ENCODE measurements at places on chromosomes 6 and 20.
A peak's percentile ranks its signal among the peaks of the same experiment; 100 is the strongest.

GRCh38 chr6:110617057-110617456, 140.6 kb upstream of the SLC22A16 start:
- no peak for DNase-seq

DNA sequence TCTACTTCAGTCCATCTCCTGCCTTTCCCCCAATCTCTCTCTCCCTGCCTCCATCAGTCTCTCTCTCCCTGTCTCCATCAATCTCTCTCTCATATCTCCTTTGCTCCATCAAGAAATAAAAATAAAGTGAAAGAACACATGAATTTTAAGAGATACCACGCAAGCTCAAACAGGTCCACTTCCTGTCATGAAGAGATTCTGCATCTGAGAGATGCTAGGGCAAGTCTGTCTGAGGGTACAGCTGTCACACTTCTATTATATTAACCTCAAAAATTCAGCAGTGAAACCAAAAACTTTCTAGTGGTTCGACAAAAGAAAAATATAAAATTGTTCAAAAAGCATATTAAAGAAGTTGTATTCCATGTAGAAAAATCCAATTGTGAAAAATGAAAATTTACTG, 296.8 kb upstream of the RSPO3 start:
- DNase-seq = no peak

GRCh38 chr20:50293284-50294139, 102.9 kb downstream of the CEBPB start:
- no peak for DNase-seq

GRCh38 chr6:47701363-47701762, 3.0 kb downstream of the ADGRF4 start:
- no peak for DNase-seq

GRCh38 chr6:119499797-119500196, 150.2 kb upstream of the MAN1A1 start:
- no peak for DNase-seq

DNA sequence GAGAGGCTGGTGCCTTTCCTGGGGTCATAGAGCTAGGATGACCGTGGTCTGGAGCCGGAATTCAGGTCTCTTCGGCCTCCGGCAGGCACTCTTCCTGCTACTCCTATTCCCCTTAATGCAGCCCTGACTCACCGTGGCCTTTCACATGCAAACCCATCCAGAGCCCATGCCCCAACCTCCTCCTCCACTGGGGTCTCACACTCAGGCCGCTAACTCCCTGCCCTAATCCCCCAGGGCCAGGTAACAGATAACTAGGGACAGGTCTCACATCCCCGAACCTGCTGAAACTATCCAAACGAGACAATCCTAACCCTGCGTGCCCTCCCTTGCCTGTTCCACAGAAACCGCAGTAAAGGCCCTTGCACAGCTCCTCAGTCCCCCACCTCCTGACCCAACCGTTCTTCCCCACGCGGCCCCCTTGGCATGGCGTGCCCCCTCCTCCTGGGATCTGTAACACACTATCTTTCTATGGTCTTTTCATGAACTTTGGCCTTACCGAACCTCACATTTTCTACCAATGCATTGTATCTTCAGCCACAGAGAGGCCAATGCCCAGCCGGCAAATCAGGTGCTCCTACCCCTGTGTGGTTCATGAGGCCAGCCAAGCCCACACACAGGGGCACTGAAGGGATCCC, 245.4 kb upstream of the EXOC2 start:
- no peak for DNase-seq

- DNase-seq = peak; percentile 13
These were observed 77.4 kb downstream of the PRDM1 start for GRCh38 chr6:106163446-106163965.

GRCh38 chr6:36858407-36858981, 16.1 kb downstream of the PPIL1 start:
- DNase-seq = no peak

- no peak for DNase-seq
These were observed 112.0 kb upstream of the MTHFD1L start for GRCh38 chr6:150753371-150754064.

DNA sequence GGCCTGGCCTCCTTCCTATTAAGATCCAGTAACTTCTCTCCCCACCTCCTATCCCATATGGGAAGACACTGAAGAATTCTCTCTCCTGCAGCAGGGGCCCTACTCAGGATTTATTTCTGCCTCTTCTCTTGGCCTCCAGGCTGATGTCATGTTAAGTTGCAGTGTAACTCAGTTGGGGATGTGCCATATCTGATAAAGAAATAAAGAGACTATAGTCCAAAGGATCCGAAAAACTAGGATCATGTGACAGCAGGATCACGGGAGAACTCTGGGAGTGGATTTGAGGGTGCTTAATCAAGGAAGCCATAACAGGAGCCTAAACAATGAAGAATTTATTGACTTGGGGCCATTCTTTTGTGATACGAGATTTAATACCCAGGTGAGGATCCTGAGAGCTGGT, 38.5 kb upstream of the TGM6 start:
- no peak for DNase-seq

- no peak for DNase-seq
These were observed 27.0 kb upstream of the CALHM6 start for GRCh38 chr6:116434056-116434725.

DNA sequence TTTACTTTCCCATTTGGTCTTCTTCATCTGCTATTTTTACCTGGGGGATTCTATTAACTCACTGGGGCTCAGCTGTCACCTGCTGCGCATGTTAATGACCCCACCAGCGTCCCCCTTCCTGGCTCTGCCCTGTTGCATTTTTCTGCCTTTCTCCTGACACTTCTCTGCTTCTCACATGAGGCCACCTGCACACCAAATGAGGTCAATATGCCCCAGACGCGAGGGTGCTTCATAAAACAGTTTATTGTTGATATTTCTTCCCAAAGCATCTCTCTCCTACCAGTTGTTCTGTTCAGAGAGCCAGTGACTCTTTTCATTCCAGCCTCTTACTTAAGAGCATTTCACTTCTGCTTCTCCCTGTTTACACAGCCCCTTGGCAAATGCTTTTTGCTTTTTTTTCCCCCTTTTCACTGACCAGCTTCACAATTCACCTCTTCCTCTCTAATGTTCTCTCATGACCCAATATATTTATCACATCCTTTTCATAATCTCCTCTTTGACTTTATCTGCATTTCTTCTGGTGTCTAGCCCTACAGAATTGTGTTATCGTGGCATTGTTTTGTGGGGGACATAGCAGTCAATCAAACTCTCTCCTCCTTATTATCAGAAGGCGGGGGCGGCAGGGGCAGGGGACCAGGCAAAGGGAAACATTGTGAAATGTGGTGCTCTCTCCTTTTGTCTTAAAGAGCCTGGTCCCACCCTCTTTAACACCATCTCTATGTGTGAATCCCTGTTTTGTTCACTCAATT, 545.8 kb upstream of the CITED2 start:
- no peak for DNase-seq

DNA sequence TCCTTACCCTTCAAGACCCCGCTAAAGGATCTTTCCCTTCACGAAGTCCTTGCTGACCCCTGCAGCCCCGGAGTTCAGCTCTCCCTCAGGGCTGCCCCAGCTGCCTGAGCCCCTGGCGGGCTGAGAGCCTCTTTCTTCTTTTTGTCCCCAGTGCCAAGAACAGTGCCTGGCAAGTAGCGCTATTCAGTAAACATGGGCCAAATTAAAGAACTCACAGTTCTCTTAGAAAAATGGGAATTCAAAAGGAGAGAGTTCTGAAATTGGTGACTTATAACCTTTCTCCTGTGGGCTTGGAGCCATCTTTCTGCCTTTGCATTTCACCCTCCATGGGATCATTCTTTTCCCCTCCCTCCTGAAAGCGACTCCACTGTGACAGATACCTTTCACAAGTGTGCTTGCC, 227.2 kb downstream of the TMEM242 start:
- DNase-seq = no peak

DNA sequence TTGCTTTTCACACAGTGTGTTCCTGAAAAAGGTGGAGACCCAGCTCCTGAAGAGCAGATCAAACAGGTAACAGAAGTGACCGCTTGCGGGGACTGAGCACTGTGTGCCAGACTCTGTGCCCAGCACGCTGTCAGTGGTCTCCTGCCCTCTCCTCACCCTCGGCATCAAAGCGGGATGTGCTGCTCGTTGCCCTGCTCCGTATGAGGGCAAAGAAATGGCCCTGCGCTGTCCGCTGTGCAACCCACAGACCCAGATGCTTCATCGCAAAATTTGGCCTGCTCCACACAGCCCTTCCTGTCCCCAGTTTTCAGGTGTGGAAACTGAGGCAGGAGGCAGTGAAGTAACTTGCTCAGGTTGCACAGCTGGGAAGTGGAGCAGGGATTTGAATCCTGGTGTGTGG, 13.7 kb downstream of the UQCC2 start:
- no peak for DNase-seq

DNA sequence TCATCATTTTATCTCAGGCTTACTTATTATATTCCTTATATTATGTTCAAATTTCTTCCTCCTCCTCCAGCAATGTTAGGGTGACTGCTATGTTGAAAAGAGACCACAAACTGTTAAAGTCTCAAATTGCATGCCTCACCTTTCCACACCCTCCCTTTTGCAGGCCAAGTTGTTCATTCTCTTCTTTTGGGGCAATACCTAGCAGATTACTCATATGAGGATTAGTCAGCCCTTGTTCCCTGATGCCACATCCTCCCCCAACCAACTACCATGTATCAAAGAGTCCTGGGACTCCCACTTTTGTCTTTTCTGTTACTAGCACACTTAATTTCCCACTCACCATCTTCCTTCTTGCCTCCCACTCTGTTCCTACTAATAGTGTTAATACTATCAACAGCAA, 434.7 kb downstream of the BCKDHB start:
- no peak for DNase-seq

GRCh38 chr6:85568411-85568810, 25.2 kb downstream of the SNX14 start:
- no peak for DNase-seq

- no peak for DNase-seq
These were observed 366.5 kb downstream of the QKI start for GRCh38 chr6:163780994-163781393.

DNA sequence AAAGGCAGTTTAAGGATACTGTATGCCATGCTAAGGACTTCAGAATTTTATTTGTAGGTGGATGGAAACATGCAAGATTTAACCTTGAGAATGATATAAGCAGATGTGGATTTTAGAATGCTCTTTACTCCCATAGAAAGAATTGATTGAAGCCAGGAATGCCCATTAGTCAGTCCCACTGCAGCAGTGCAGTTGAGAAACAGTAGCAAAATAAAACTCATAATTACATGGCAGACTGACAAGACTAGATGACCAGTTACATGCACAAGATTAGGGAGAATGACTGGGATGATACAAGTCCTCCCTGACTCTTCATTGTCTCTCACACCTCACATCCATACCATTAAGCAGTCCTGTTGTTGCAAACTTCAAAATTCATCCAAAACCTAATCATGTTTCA, 83.9 kb downstream of the PDE10A start:
- no peak for DNase-seq

- DNase-seq = no peak
These were observed 36.7 kb downstream of the LRFN2 start for GRCh38 chr6:40550202-40551101.

DNA sequence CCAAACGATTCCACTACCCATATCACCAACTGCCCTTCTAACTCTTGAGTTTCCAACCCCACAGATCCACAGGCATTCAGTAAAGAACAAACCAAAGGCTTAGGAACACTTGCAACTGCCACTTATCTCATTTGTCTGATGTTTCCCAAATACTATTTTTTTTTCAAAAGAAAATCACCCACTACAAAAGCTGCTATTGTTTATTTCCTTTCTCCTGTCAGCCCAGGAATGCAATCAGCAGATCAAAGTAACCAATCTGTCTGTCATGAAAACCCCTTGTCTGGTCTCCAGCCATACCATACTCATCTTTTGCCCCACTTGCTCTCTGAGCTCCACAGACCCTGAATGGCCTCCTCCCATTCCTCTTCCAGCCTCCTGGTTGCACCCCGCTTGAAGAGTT, 8.8 kb upstream of the CST8 start:
- no peak for DNase-seq

GRCh38 chr6:94052749-94053148, 633.4 kb upstream of the EPHA7 start:
- DNase-seq = no peak

DNA sequence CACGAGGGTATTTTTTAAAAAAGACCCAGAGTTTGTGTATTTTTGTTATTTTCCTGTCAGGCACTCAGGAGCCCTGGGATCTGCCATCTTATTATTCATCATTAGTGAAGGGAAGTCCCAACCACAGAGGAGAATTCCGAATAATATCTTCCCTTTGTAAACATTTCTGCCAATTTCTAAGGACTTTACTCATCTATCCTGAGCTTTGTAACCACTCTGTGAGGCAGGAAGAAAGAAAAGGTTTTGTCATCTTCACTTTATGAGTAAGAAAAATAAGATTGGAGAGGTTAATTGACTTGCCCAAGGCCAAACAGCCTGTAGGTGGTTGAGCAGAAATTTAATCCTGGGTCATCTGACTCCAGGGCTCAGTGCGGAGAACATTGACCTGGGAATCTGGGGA, 23.0 kb upstream of the IYD start:
- DNase-seq = no peak

- no peak for DNase-seq
These were observed 319.0 kb downstream of the HACE1 start for GRCh38 chr6:104540743-104541142.

DNA sequence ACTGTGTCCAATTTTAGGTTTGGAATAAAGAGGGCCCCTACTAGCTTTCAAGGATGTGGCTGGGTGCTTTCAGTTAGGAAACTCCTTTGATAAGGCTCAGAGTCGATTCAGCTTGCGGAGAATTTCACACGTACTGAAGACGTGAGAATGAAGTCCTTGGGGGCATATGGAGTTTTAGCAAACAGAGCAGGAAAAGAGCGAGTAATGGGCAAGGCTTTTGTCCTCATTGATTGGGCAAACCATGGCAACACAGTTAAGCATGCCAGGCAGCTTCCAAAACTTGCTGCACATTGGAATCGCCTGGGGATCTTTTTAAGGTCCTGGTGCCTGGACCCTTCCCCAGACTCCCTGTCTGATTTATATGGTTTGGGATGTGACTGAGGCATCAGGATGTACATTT, 29.2 kb downstream of the ISM1 start:
- no peak for DNase-seq

- no peak for DNase-seq
These were observed 13.2 kb upstream of the SERPINB9 start for GRCh38 chr6:2916158-2916925.

- no peak for DNase-seq
These were observed 8.3 kb downstream of the GCLC start for GRCh38 chr6:53536561-53536960.

DNA sequence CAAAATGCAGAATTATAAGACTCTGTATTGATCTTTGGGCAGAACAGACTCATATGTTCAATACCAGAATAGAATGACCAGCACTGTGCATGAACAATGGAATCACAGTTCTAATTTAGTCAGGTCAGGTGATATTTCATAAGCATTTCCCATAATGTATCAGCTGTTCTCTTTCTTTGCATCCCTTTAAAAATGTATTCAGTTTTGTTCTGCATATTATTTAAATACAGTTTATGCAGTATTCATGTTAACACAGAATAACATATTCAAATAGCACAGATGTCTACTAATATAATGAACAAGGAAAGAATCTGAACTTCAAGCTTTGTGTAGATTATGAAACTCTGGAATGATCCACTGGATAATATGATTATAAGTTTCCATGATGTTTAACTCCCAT, 128.5 kb downstream of the LAMP5 start:
- no peak for DNase-seq

GRCh38 chr6:111737065-111737521, 131.4 kb upstream of the TRAF3IP2 start:
- DNase-seq = no peak
